Cortex of kidney (tissue), 1 donor: ENCODE measurements at places on chromosomes 3 and 15.

- DNase-seq = no peak
Observed at GRCh38 chr3:33993631-33994030, 195.2 kb downstream of the PDCD6IP start.

DNA sequence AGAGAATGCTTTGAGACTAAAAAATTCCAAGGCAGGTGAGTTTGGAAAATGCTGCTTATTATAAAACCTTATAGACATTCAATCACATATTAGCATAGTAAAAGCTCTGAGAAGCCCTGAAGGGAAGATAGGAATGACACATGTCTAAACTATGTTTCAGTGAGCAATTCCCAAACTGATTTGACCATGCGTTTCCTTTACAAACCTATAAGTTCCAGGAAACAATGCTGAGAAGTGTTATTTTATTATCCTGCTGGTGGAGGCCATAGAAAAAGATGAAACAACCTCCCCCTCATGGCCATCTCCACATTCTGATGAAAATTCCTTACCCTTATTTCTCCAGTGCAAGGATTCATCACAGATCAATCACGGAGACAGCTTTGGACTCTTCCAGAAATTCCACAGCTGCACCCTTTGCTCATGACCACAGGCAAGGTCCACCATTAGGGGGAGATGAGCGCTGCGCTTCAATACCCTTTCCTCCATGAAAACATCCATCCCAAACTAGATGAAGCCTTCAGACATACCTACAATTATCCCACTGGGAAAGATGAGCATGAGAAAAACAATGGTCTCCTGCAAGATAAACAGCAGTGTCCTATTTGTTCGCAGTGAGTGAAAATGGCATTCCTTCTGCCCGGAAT is 372.1 kb downstream of the MAGI1 start:
- no peak for DNase-seq

- no peak for DNase-seq
Observed at GRCh38 chr15:85828874-85829273, 34.1 kb upstream of the KLHL25 start.

DNA sequence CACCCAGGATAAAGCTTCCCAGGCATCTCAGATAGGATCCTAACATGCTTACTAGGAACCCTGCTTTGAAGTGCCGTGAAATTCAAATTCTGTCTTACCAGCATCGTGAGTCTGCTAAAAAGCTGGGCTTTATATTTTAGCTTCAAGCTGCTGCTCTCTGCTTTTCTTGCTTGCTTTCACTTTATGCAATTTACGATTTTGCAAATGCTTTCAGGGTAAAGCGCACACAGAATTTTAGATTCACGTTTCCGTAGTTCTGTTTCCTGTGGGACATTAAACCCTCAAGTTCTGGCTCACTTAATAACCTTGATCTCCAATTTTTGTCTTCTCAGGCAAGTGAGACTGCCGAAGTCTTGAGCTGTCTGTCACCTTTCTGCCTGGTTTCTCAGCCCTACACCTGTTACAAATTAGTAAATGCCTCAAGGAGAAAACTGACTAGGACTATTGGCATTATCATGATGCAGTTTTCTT is 170.5 kb upstream of the TGFBR2 start:
- DNase-seq = no peak
